ENCODE measurements at places on chromosomes 5 and 9.

GRCh38 chr5:119019949-119020348 is 31.6 kb upstream of the DTWD2 start:
- DNase-seq, result no peak

DNA sequence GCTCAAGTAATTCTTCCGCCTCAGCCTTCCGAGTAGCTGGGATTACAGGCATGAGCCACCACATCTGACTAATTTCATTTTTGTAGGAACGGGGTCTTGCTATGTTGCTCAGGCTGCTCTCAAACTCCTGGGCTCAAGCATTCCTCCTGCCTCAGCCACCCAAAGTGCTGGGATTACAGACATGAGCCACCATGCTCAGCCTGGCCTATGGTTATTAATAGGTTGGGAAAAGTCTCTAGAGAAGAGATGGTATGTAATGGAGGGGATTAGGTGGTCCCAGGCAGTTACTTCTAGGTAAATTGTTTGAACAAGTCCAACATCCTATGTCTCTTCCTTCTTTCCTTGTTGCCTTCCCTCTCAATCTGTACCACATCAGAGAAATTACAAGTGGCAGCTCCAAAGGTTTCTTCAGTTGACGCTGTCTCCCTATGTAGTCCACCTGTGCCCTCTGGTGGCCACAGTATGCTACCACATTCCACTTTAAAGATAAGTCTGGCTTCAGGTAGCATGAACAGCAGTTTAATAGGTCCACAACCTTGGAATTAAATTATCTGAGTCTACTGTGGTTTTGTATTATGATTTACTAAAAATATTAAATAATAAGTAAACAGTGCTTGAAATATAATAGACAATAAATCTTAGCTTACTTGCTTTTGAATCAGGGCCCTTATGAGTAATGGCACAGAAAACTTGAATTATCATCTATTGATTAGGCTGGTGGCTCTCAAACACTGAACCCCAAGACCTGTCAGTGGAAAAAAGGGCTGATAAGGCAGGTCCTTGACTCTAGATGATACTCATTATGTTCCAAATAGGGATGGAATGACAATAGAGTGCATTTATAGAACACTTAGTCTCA is 9.7 kb downstream of the TIGD6 start:
- peak; percentile 29 for DNase-seq

GRCh38 chr9:32863291-32863690 is 80.0 kb downstream of the TMEM215 start:
- DNase-seq, result no peak

GRCh38 chr5:140253985-140254384 is 48.9 kb downstream of the PFDN1 start:
- DNase-seq, result no peak

GRCh38 chr5:4540375-4541173 is 599.6 kb upstream of the ADAMTS16 start:
- DNase-seq, result no peak

- no peak for DNase-seq
Measured at GRCh38 chr9:112925058-112925641, 34.5 kb upstream of the SLC46A2 start.

DNA sequence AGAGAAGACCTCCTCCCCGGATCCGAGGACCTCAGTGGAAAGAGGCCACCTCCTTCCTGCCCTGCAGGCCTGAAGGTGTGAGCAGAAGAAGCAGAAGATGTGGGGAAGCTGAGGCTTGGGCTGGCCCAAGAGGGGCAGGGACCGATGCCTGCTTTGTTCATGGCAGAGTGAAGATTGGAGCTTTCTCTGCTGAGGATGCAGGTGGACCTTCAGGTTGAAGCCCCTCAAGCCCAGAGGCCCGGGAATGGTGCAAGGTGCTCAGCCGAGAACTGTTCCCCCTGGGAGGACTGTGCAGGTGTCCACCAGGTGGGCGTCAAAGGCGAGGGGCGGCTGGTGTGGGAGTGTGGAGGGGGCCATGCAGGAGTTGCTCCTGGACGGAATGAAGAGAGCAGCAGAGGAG is 277.9 kb upstream of the IRX2 start:
- no peak for DNase-seq

DNA sequence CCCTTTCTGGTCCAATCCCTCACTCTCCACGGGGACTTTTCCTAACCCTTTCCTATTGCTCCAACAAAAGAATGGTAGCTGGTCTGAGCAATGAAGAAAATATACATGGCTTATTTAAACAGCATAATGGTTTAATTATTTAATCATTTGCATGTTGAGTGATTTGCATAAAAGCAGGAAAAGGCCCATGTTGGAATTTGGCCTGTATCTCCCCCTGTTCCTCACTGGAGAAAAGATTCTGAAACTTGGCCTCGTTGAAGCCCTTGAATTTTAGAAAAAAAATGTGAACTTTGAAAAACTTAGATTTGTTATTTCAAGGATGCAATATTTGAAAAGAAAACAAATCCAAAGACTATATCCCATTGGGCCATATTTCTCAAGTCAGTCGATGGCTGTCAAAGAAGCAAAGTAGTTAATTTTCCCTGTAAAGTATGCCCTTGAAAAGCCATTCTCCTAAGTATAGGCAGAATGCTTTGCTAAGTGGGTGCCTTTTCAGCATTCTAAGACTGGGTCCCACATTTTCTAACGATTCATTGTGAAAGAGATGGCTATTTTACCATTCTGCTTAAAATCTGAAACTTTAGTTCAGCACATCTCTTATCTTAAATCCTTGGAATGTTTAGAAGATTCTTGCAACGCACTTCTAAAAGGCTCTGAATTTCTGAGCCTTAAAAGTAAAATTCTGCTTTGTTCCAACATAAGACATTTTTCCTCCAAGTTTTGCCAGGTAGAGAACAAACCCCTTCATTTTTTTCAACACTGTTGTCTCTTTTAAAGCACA is 428.8 kb downstream of the ARHGEF28 start:
- no peak for DNase-seq

- no peak for DNase-seq
Measured at GRCh38 chr5:150541895-150542294, 34.0 kb downstream of the NDST1 start.

- DNase-seq, result no peak
Measured at GRCh38 chr5:74918232-74918669, 52.1 kb upstream of the FAM169A start.

GRCh38 chr9:125091121-125091520 is 52.2 kb downstream of the SCAI start:
- no peak for DNase-seq

DNA sequence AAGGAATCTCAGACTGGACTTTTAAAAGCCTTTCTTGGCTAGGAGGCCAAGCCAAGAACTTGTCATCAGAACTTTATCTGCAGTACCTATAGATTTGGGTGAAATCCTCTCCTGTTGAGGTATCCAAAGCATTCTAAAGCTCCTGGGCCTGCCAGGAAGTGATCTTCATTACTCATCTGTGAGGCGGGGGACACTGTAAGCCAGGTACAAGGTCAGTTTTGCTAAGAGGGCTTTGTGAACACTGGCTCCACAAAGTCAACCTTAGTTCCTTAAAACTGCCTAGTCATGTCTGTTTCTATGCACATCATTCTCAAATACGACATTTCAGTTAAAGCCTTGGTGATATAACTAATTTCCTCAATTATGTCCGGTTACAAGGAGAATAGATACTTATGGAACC is 236.7 kb downstream of the PIK3R1 start:
- DNase-seq, result no peak

- DNase-seq, result no peak
Measured at GRCh38 chr5:14447958-14448911, 133.4 kb upstream of the OTULINL start.

DNA sequence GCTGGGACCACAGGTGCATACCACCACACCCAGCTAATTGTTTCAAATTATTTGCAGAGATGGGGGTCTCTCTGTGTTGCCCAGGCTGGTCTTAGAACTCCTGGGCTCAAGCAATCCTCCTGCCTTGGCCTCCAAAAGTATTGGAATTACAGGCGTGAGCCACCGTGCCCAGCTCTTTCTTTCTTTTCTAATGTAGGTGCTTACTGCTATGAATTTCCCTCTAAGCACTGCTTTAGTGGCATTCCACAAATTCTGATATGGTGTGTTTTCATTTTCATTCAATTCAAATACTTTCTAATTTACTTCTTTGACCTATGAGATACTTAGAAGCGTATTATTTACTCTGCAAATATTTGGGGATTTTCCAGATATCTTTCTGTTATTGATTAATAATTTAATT is 14.9 kb downstream of the HMGXB3 start:
- no peak for DNase-seq

- no peak for DNase-seq
Measured at GRCh38 chr5:107900721-107901120, 230.0 kb upstream of the EFNA5 start.

Data from stimulated activated CD8-positive, alpha-beta memory T cell treated with anti-CD3 and anti-CD28 coated beads, Interleukin-15, amount 100 ng/mL, for 24 hours (primary cell).